ENCODE measurements at places on chromosomes 13 and 19. TPM values are rescaled to one million over a fixed set of nuclear protein-coding genes. Genes with fewer than 3 reads are reported as not detected.

The HOOK2 gene
- polyA plus RNA-seq, result 24.6 TPM

The RUBCNL gene
- not detected for polyA plus RNA-seq

The POSTN gene
- polyA plus RNA-seq, result 0.04 TPM

The C19orf67 gene
- not detected for polyA plus RNA-seq

The CCDC70 gene
- polyA plus RNA-seq, result not detected

The CGB3 gene
- not detected for polyA plus RNA-seq

The CEACAM3 gene
- not detected for polyA plus RNA-seq

The CDK8 gene
- polyA plus RNA-seq, result 9.9 TPM

The CNFN gene
- 33.2 TPM for polyA plus RNA-seq

The C19orf33 gene
- 489 TPM for polyA plus RNA-seq

The ATP4A gene
- polyA plus RNA-seq, result 0.05 TPM

The SIRT6 gene
- 21.6 TPM for polyA plus RNA-seq

The MYBPC2 gene
- 0.03 TPM for polyA plus RNA-seq

The OR7A5 gene
- polyA plus RNA-seq, result not detected

The SIGLEC8 gene
- not detected for polyA plus RNA-seq

The DNAJC3 gene
- 10.0 TPM for polyA plus RNA-seq

The RGS9BP gene
- polyA plus RNA-seq, result 0.30 TPM

The IGFL2 gene
- 0.21 TPM for polyA plus RNA-seq

The KIR2DL1 gene
- not detected for polyA plus RNA-seq

The TTYH1 gene
- polyA plus RNA-seq, result 0.32 TPM

The GARIN5A gene
- 2.5 TPM for polyA plus RNA-seq

The SYNGR4 gene
- polyA plus RNA-seq, result 4.4 TPM

The CABP5 gene
- not detected for polyA plus RNA-seq

The DMRTC2 gene
- not detected for polyA plus RNA-seq

The C1QTNF9B gene
- polyA plus RNA-seq, result not detected

The ZNF320 gene
- not detected for polyA plus RNA-seq

The CBY2 gene
- not detected for polyA plus RNA-seq

The SYT3 gene
- polyA plus RNA-seq, result 1.2 TPM

The SMAD9 gene
- 0.05 TPM for polyA plus RNA-seq

The ZNF546 gene
- 3.7 TPM for polyA plus RNA-seq

The APC2 gene
- 1.6 TPM for polyA plus RNA-seq

The KLK8 gene
- not detected for polyA plus RNA-seq

The NXNL1 gene
- polyA plus RNA-seq, result not detected

The TUBA3C gene
- polyA plus RNA-seq, result not detected

The TIMM50 gene
- 204 TPM for polyA plus RNA-seq

The CCNE1 gene
- polyA plus RNA-seq, result 25.0 TPM

The NMRK2 gene
- not detected for polyA plus RNA-seq

The RFPL4AL1 gene
- not detected for polyA plus RNA-seq

The NOVA2 gene
- 0.24 TPM for polyA plus RNA-seq

The IGLON5 gene
- polyA plus RNA-seq, result not detected

The CFAP97D2 gene
- not detected for polyA plus RNA-seq

The UPF3A gene
- polyA plus RNA-seq, result 60.2 TPM

The FDX2 gene
- 23.5 TPM for polyA plus RNA-seq

The CLEC17A gene
- polyA plus RNA-seq, result not detected

The FCAR gene
- polyA plus RNA-seq, result not detected

The PEX11G gene
- 1.9 TPM for polyA plus RNA-seq

The ZNF57 gene
- 2.2 TPM for polyA plus RNA-seq

The CCDC106 gene
- polyA plus RNA-seq, result 17.6 TPM

The TEX29 gene
- polyA plus RNA-seq, result 0.13 TPM

The IL27RA gene
- polyA plus RNA-seq, result 4.6 TPM

The SYNE4 gene
- polyA plus RNA-seq, result 0.44 TPM
